Testis (tissue), 5 donors: ENCODE measurements at places on chromosomes 3 and 15. TPM values are rescaled to one million over a fixed set of nuclear protein-coding genes. Genes with fewer than 3 reads are reported as not detected.
A peak's percentile ranks its signal among the peaks of the same experiment; 100 is the strongest.

- H3K27ac ChIP-seq, result no peak overlapping the region
- H3K36me3 ChIP-seq, result no peaks in the 10 kb centered on the region
- no peaks in the 10 kb centered on the region for H3K27me3 ChIP-seq
- H3K4me3 ChIP-seq, result no peak overlapping the region
- no peak for DNase-seq
Observed at GRCh38 chr15:57533448-57533799, 58.3 kb upstream of the MYZAP start.

Gene FMN1
- 53.7 TPM for total RNA-seq

DNA sequence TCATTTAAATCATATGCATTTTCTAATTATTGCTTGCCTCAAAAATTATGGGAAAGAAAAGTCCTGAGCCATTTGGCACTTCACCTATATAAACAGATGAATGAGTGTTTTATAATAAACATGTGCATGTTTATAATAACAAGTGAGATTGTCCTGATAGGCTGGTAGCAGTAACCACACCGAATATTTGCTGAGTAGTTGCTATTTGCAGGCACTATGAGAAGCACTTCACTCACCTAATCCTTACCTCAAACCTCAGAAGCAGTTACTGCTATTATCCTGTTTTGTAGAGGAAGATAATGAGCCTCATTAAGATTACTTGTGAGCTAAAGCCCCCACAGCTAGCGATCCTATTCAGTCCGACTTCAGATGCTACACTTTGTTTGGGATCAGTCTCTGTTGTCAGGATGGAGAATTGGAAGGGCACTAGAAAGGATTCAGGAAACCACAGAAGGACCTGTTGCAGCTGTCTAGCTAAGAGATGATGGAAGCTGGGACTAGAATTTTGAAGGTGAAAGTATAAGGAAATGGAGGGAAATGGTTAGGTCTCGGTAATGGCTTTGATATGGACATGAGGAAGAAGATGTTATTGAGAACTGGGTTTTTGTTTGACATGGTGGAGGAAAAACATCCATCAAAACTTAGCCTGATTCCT lies 28.4 kb upstream of the MAGI1 start:
- H3K27me3 ChIP-seq, result no peaks in the 10 kb centered on the region
- no peak for DNase-seq
- no peaks in the 10 kb centered on the region for H3K36me3 ChIP-seq
- H3K4me1 ChIP-seq, result no peaks in the 10 kb centered on the region

Gene OIP5
- total RNA-seq, result 22.1 TPM

DNA sequence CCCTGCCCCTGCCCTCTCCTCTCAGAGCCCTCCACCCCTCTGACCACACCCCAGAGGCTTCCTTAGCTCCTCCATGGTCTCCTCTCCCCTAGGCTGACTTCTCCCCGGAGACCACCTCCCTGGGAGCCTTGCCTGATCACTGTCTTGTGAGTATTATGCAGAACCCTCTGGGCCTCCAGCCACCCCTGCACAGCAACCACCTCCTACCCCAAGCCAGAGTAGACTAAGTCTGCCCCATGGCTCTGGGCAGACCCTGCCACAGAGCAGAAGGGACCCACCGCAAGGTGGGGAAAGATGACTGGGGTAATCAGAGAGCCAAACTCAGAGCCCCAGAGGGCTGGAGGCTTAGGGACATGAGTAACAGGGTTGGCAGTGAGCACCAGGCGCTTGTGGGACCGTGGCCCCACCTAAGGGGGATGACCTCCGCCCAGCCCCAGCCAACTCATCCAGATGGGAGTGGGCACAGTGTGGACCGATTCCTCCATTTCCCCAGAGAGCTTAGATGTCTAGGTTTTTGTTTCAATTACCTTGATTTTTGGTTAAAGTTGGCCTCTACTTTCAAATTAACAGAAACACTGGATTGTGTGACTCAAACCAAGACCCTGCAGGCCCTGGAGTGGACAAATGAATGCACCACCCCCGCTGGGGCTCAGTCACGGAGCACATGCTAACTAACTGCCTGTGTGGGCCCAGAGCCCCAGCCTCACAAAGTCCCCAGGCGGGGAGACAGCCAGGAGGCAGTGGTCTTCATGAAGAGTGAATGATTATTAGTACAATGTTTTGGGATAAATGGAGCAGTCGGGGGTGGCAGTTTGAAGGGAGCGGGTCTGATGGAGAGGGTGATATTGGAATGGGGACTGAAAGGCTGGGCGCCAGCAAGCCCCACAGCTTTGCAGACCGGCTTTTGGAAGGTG lies 119.4 kb upstream of the PRR20G start:
- H3K27me3 ChIP-seq, result no peaks in the 10 kb centered on the region
- peak; percentile 9 for DNase-seq
- no peak overlapping the region for H3K4me3 ChIP-seq
- no peaks in the 10 kb centered on the region for H3K4me1 ChIP-seq
- H3K36me3 ChIP-seq, result no peaks in the 10 kb centered on the region

GRCh38 chr15:47409600-47409999 lies 307.7 kb upstream of the SEMA6D start:
- H3K4me3 ChIP-seq, result no peak overlapping the region
- no peaks in the 10 kb centered on the region for H3K36me3 ChIP-seq
- H3K27me3 ChIP-seq, result no peaks in the 10 kb centered on the region
- peaks cover 20% of the 10 kb centered on the region for H3K4me1 ChIP-seq
- no peak overlapping the region for H3K27ac ChIP-seq

Gene NAALADL2
- 6.0 TPM for total RNA-seq

DNA sequence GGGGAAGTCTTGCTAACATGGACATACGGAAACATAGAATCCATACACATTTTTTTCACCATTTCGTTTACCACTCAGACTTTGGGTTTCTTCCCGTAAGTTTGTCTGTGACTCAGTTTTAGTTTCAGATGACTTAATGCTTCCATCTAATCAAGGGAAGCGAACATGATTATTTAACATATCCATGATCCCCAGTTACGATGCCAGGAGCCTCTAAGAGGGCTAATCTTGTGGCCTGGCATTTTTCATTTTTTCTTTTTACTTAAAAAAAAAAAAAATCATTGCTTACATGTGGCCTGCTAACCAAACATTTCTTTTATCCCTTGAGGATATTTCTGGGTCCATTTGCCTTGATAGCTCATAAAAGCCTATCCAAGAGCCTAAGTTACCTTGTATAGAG lies 20.2 kb upstream of the PLOD2 start:
- H3K4me1 ChIP-seq, result no peaks in the 10 kb centered on the region
- H3K36me3 ChIP-seq, result no peaks in the 10 kb centered on the region
- H3K27ac ChIP-seq, result no peak overlapping the region
- H3K4me3 ChIP-seq, result no peak overlapping the region
- H3K27me3 ChIP-seq, result no peaks in the 10 kb centered on the region

DNA sequence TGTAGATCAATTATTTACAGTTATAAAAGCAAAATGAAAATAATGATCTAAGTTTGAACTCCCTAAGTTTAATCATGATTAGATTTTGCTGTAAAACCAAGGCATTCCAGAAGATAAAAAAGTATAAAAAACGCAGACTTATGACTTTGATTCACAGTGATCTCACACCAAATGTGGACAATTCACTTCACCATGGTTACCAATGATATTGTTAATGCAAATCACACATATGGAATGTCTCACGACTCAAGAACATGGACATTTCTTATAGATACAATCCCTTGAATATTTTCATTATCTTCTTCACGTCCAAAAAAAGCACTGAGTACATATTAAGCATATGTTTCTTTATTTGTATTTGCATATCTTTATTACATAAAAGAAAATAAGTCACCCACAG lies 1054.2 kb downstream of the NAALADL2 start:
- no peaks in the 10 kb centered on the region for H3K4me1 ChIP-seq
- no peak overlapping the region for H3K27ac ChIP-seq
- H3K4me3 ChIP-seq, result no peak overlapping the region
- DNase-seq, result no peak
- H3K27me3 ChIP-seq, result no peaks in the 10 kb centered on the region

- H3K4me3 ChIP-seq, result no peak overlapping the region
- H3K27me3 ChIP-seq, result no peaks in the 10 kb centered on the region
- no peaks in the 10 kb centered on the region for H3K4me1 ChIP-seq
- no peaks in the 10 kb centered on the region for H3K36me3 ChIP-seq
- no peak for DNase-seq
Observed at GRCh38 chr15:67174864-67175573, 79.4 kb downstream of the AAGAB start.

DNA sequence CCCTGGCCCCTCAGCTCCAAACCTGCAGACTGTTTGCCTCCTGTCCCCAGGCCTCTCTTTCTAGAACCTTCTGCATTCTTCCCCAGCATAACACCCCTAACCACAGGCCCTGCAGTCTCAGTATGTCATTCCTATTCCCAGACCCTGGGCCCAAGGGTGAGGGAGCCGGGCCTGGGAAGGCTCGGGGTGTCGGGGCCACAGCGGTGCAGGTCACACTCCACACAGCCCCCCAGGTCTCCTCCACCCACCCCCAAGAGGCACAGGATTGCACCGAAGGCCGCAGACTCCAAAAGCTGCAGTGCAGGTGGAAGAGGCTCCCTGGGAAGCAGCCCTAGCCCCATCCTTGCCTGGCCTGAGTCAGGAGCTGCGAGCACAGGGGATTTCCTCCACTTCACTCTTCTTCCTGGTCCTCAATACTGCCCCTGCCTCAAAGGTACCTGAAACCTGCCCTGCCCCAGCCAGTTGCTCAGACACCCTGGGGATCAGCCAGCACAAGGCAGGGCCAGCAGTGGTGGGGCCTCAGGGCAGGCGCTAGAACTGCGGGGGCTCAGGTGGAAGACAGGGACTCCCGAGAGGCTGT lies 31.1 kb downstream of the TNK2 start:
- peaks cover 8% of the 10 kb centered on the region for H3K4me1 ChIP-seq
- no peaks in the 10 kb centered on the region for H3K36me3 ChIP-seq
- H3K27me3 ChIP-seq, result no peaks in the 10 kb centered on the region
- no peak overlapping the region for H3K4me3 ChIP-seq
- no peak overlapping the region for H3K27ac ChIP-seq

DNA sequence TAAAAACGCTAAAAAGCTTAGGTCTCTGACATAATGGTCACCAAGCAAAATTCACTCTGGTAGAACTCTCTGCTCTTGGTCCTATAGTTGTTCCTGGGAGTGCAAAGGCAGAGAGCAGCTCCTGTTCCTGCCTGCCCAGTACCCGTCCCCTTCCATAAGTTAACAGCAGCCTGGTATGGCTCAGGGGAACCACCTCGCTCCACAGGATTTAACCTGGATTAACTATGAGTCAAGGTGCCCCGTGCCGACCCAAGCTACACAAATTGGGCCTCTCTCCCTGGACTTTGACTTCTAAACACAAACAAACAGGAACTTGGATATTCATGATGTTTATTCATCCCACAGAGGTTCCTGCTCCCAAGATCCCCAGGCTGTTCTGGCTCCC lies 32.1 kb downstream of the SCAP start:
- DNase-seq, result no peak
- peaks cover 23% of the 10 kb centered on the region for H3K4me1 ChIP-seq
- H3K4me3 ChIP-seq, result no peak overlapping the region
- H3K27me3 ChIP-seq, result no peaks in the 10 kb centered on the region
- H3K27ac ChIP-seq, result peak overlapping the region; percentile 67
- H3K36me3 ChIP-seq, result no peaks in the 10 kb centered on the region

Gene ACKR2
- 3.4 TPM for total RNA-seq

Gene CADM2
- 2.7 TPM for total RNA-seq

GRCh38 chr3:51156147-51156546 lies 228.9 kb upstream of the MANF start:
- no peaks in the 10 kb centered on the region for H3K4me1 ChIP-seq
- H3K27ac ChIP-seq, result no peak overlapping the region
- H3K36me3 ChIP-seq, result no peaks in the 10 kb centered on the region
- H3K27me3 ChIP-seq, result no peaks in the 10 kb centered on the region
- H3K4me3 ChIP-seq, result no peak overlapping the region

DNA sequence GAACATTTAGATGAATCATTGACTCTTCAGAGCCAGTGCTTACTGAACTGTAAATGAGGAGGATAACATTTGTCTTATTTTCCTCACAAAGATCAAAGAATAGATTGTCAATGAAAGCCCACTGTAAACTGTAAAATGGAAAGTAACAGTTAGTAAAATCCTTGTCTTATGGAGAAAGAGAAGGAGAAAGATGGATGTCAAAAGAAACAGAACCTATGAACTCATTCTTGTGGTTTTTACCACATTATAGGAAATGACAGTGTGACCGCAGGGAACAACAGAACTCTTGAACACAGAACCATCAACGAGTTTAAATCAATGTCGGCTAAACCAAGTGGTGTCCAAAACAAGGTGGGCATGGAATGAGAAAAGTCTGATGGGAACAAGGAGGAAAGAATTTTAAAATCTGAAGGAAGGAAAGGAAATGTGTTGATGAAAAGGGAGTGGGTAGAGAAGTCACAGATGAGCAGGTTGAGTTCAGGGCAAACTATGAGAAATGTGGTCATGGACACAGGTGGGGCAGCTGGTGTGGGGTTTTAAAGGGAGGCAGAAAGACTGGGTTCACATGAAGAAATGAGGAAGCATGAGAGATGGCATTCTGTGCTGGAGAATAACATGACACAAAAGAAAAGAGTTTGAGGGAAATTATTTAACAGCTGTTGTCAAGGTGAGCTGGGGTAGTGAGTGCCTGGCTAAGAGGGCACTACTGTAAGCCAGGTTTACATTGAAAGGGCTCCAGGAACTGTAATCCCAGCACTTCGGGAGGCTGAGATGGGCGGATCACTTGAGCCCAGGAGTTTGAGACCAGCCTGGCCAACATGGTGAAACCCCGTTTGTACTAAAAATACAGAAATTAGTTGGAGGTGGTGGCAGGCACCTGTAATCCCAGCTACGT lies 42.4 kb upstream of the ETV5 start:
- H3K27me3 ChIP-seq, result no peaks in the 10 kb centered on the region
- no peaks in the 10 kb centered on the region for H3K4me1 ChIP-seq
- no peak overlapping the region for H3K4me3 ChIP-seq
- H3K36me3 ChIP-seq, result no peaks in the 10 kb centered on the region
